ENCODE measurements at places on chromosomes 6 and 20.
A peak's percentile ranks its signal among the peaks of the same experiment; 100 is the strongest.

- no peak for DNase-seq
Measured at GRCh38 chr6:50720623-50721022, 7.3 kb downstream of the TFAP2D start.

DNA sequence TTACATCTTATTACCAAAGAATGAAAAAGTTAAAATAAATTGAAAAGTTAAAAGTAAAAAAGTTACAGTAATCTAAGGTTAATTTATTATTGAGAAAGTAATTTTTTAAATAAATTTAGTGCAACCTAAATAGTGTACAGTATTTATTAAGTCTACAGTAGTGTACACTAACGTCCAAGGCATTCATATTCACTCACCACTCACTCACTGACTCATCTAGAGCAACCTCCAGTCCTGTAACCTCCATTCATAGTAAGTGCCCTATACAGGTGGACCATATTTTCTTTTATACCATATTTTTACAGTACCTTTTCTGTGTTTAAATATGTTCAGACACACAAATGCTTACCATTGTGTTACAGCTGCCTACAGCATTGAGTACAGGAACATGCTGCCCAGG lies 624.7 kb upstream of the NOX3 start:
- no peak for DNase-seq

DNA sequence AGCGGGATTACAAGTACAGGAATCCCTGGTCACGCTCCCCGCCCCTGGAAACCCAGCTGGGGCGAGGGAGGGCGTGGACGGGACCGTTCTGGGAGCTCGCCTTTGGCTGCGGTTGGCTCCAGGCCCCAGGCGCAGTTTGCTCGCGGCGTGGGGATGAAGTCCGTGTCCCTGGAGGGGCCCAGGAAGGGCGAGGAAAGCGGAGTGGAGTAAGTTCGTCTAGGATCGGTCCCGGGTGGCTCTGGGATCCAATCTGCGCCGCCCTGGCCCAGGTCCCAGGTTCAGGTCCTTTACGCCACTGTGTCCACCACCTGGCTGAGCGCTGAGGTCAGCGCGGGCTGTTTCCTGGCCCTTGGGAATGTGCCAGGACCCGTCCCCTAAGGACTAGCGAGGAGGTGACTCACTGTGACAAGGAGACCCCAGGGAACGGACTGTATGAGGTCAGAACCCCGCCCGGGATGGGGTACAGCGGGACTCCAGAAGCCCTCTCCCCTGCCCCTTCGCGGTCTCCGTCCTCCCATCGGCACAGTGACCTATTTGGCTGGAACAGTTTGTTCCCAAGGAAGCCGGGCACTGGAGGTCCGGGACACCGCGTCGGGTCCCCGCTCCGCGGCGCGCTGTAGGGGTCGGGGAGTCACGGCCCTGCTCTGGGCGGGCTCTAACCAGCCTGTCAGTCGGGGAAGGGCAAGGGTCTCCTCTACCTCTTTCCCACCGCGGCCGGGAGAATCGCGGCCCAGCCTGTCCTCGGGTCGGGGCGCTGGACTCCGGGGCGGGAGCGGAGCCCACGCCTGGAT lies 724 bp downstream of the CDKN1A start:
- DNase-seq = peak; percentile 65

DNA sequence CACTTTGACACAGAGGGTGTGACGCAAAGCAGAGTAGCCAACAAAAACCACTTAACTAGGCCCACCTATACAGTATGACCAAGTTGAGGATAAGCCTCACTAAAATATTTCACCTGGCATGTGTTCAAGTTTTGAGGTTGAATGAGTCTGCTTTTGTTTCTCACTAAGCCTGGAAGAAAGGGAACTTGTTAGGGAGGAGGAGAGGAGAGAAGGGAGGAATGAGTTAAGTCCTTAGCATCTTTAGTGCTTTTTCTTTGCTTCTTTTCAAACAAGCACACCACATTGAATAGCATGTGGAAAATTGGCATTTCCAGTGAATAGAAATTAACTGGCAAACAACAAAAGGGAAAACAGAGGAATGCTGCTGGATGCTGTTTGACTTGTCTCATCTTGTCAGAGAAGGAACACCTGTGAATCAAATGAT lies 461.9 kb downstream of the GJA1 start:
- no peak for DNase-seq

DNA sequence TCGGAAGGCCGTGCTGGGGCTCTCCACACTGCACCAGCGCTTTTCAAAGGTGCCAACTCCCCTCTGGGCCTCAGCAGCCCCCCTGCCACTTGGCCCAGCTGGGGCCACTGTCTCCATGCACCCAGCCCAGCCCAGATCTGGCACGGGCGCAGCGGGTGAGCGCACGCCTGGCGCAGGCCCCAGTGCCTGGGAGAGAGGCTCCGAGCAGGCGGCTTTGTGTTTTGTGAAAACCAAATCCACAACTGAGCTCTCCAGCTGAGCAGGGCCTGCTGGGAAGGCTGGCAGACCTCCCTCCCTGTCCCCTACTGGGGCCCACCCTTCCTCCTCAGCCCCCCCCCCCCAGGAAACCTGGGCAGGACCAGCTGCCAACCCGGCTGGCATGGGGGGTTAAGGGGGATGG lies 17.0 kb downstream of the MDGA1 start:
- DNase-seq = no peak

DNA sequence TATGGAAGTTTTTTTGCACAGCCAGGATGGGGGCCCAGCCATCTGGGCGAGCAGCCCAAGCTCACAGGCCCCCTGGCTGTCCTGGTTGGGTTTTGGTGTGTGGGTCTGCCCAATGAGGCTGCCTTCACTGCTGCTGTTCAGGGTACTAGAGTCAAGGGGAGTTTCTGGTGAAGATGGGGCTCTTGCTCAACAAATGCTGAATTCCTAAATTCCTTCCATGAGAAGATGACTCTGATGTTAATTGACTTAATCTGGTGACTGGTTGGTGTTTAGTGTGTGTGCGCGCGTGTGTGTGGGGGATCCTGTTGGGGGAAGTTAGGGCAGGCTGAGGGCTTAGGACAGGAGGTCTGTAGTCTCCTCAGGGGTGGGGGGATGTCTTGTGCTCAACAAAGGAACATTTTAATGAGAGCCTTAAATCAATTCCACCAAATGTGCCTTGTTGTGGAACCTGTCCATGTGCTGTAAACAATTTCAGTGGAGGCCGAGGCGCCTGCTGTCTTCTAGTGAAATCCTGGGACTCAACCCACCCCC lies 1.9 kb downstream of the PTK7 start:
- DNase-seq = no peak

DNA sequence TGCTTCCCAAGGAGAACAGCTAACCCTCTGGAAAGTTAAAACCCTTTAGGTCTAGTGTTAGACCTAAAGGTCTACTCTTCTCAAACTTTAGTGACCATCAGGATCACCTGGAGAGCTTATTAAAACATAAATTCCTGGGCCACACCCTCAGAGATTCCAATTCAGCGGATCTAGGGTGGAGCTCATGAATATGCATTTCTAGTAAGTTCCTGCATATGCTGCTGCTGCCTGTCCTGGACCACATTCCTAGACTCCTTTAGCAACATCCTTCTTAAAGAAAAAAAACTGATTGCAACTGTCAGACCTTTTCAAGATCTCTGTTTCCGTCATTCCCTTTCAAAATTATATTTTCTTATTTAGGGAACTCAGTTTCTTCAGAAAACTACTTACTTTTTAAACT lies 31.2 kb downstream of the SNAP25 start:
- no peak for DNase-seq

- no peak for DNase-seq
Measured at GRCh38 chr6:159083146-159083545, 38.4 kb upstream of the TAGAP start.

GRCh38 chr6:85408039-85408438 lies 41.8 kb upstream of the NT5E start:
- no peak for DNase-seq

DNA sequence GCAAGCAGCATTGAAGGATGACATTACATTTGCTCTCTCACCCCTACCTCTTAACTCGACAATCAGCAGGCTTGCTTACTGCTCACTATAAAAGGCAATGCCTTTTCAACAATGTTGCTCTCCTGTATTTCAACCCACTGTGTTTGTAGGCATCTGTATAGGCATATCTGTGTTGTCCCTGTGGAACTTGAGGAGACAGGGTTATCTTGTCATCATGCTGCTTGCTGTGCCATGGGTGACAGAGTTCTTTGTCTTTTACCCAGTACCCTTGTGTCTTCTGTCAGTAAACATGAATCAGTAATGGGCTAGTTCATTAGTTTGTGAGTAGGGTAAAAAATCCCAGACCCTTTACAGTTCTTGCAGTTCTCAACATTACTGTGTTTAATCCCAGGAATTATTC lies 25.2 kb downstream of the PHF3 start:
- DNase-seq = no peak

- DNase-seq = no peak
Measured at GRCh38 chr6:143740213-143740612, 62.4 kb downstream of the PHACTR2 start.

DNA sequence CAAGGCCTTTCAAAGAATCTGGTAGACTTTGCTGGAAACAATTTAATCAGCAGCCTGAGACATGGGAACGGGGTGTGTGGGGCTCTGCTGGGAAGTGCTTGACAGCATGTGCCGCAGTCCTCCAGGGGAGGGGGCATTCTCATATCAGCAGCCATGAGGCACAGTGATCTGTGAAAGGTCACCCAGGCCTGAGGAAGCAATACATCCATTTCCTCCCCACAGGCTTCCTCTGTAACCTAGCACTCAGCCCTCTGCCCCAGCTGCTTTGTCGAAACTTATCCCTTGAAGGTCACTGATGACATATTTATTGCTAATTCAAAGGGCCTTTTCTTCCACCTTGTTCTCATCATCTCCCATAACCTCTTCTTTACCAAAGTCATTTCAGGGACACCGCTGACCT lies 103.3 kb downstream of the TNFAIP3 start:
- DNase-seq = no peak

- no peak for DNase-seq
Measured at GRCh38 chr6:37302086-37302686, 44.2 kb upstream of the TMEM217 start.

GRCh38 chr20:24908642-24909041 lies 40.4 kb upstream of the CST7 start:
- DNase-seq = no peak

- no peak for DNase-seq
Measured at GRCh38 chr6:16564436-16564835, 196.8 kb downstream of the ATXN1 start.

DNA sequence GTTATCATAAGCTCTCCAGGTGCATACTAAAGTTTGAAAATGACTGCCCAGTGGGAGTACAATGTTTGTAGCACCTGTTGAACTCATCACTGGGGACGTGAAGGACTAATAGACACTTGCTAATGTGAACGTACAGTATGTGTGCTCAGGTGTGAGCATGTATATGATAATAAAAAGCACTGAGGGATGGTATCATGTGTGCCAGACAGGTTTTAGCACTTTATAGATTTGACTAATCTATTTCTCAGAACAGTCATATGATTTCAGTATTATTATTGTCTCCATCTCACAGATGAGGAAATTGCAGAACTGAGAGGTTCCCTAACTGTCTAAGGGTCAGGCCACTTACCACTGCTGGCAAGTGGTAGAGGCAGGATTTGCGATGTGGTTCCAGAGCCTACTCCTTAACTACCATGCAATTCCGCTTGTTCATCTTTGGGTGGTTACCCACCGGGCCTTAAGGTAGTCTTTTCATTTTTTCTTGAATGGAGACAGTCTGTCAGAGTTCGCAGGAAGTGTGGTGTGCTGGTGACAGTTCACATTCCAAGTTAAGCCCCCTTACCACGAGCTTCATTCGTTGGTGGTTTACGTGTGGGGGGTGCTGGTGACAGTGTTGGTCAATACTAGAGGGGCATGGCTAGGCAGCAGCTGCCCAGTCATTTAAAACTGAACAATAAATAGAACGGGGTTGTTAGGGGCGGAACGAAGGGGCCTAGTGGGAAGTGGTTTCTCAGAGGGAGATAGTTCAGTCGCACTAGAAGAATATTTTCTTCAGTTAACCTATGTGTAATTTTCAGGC lies 46.8 kb downstream of the RREB1 start:
- no peak for DNase-seq

GRCh38 chr6:41997456-41997855 lies 52.9 kb upstream of the TAF8 start:
- DNase-seq = no peak

GRCh38 chr6:138307816-138308730 lies 69.6 kb upstream of the SMIM28 start:
- DNase-seq = no peak

- DNase-seq = no peak
Measured at GRCh38 chr20:51353491-51353890, 189.0 kb downstream of the NFATC2 start.

- DNase-seq = no peak
Measured at GRCh38 chr6:14499841-14500240, 382.3 kb downstream of the CD83 start.

DNA sequence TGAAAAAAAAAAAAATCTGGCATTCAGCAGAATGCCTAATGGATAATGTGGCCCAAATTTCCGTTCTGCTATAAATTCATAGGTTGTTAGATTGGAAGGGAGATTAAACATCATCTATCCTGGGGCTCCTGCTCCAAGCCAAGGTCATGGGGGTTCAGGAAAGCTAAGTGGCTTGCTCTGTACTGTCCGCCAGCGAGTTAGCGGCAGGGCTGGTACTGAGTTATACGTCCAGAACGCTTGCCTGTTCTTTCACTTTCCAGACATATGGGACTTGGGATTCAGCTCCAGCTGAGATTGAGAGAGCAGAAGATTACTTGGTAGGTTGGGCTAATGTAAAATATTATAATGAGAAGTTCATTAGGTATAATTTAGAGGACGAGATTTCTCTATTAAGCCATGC lies 858 bp downstream of the RWDD1 start:
- DNase-seq = no peak

- no peak for DNase-seq
Measured at GRCh38 chr20:25369529-25369928, 21.1 kb downstream of the ABHD12 start.

DNA sequence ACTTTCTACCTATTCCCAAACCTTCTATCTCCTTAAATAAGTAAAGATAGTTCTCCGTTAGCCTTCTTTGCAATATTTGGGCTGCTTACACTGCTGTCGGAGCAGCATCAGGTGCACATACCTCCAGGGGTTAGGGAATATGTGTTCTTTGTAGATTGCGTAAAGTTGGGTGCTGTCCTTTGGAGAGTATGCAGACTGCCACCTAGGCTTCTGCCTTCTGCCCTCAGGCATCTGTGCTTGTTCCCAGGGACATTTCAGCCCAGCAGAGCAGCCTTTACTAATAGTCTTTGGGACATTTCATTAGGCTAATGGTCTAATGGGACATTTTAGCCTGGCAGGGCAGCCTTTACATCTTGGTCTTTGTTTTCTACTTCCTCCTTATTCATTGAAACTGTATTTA lies 260.6 kb downstream of the TPBG start:
- DNase-seq = no peak

GRCh38 chr6:45722876-45723275 lies 292.8 kb downstream of the CLIC5 start:
- DNase-seq = no peak

DNA sequence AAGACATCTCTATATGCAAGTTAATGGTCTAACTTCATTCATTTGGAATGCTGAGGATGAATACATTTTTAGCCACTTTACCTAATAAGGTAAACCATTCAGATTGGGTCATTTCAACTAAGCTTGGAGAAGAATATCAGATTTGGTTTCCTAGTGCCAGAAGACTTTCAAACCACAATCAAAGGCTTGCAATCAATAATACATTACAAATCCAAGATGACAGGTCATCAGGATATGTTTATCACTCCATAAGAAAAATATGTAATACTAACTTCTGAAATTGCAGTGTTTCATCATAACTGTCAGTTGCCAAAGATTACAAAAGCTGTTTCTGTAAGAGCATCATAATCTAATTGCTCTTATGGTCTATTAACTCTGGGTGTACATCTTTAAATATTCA lies 654.0 kb downstream of the COL12A1 start:
- no peak for DNase-seq

All from omental fat pad (tissue), 4 donors.